Fibroblast of gingiva (primary cell): ENCODE measurements at places on chromosomes 6 and 20.

GRCh38 chr6:54910431-54910884 is 63.9 kb downstream of the FAM83B start:
- no peak for DNase-seq

GRCh38 chr6:137923866-137924653 is 57.0 kb downstream of the TNFAIP3 start:
- DNase-seq: peak; percentile 31

GRCh38 chr20:13009682-13010406 is 1.1 kb downstream of the SPTLC3 start:
- DNase-seq: peak; percentile 94

DNA sequence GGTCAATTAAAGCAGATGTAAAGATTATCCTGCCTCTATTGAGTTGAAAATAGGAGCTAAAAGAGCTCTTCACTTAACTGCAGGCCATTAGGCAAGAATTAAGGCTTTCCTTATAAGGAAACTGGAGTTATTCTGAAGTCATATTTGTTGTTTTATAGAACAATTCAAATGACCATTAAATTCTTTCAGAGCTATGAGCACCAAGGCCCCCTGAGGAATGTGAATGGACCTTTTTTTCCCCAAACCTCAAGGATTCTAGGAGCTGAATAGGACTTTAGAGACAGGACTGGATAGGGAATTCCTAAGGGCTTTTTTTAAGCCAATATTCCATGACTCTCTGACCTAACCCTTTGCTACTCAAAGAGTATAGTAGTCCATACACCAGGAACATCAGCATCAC is 565.7 kb upstream of the BTBD3 start:
- no peak for DNase-seq

GRCh38 chr20:50182346-50182745 is 8.3 kb upstream of the CEBPB start:
- DNase-seq: no peak
